Stimulated activated CD8-positive, alpha-beta memory T cell treated with anti-CD3 and anti-CD28 coated beads, Interleukin-4, amount 100 ng/mL, for 4 hours (primary cell): ENCODE measurements at places on chromosomes 6 and 20.

DNA sequence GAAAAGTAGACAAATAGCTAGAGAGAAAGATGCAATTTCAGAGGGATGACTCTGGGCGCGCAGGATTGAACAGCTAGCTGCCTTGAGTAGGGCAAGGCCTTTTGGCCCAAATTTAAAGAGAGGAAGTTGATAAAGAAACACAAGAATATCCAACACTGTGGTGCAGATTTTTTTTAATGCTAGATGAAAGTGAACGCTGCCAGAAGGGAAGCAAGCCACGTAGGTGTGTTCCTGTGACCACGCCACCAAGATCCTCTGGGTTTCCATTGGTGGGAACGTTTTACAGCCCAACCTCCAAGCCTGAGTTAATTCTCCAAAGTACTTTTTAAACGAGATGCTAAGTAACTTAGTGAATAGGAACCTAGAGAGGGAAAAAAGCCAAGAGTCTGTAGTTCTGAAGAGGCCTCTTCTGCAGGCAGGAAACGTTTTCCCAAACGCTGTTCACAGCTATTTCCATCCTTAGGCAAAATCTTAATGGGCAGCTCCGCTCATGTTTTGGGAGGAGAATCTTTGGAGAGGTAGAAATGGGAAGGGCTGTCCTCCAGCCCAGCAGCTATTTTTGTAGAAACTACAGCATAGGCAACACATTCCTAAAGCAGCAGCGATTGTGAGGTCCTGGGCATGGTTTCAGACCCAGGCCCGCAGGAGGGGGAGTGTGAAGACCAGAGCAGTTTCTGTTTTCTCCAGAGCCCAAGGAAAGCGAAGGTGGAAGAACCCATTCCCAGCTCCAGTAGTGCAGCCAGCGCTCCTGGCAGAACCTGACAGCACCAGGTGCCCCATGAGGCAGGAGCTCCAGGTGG, 8.2 kb downstream of the LY86 start:
- no peak for DNase-seq

DNA sequence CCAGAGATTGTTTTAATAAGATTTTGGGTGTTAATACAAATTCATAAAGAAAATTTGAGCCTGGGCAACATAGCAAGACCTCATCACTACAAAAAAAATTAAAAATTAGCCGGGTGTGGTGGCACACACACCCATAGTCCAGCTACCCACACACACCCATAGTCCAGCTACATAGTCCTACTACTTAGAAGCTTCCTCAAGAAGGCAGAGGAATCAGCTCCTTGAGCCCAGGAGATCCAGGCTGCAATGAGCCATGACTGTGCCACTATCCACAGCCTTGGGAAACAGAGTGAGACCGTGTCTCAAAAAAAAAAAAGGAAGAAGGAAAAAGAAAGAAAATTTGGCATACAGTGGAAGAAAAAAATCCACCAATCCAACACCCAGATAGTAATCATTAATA, 16.8 kb downstream of the SEC63 start:
- DNase-seq: no peak

DNA sequence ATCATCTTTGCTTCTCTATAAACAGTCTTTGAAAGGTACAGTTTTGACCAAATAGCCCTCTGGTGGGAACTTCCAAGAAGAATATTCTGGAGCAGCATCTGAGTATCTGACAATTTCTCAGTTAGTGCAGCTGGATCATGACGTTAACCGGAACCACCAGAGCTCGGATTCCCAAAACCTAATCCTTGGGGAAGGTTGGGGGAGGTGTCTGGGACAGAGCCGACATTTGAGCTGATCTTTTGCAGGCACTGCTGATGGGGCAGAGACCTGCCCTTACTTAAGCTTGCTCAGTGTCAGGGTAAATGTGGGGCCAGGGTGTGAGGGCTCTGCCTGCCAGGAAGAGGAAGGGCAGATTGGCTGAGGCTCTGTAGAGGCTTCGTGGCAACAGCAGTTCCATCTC, 416.6 kb downstream of the DHX35 start:
- DNase-seq: no peak

DNA sequence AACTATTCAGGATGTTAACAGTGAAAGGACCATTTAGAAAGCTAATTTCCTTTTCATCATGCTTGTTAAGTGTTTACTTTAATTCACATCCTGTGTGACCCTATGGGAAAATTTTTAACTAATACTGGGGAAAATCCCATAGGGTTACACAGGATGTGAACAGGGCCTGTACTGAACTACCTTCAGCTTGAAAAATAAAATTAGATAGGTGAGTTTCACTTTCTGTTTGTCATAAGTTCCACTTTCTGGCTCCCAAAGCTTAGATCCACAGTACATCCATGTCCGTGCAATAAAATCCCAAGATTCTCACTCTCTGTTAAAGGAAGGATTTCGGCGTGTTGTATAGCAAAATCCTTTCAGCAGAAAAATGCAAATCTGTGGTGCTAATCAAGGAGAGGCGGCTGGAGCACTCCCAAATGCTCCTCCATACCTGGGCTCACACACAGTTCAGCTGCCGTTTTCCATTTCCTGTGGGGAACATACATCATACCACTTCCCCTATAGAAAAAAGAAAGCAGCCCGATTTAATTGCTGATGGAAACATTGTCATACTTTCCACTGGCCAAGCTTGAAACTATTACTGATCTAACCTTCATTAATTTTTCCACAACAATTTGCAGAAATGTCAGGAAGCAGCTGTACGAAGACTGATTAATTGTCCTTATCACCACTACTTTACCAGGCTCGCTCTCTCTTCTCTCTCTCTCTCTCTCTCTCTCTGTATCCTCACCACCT, 125.2 kb downstream of the HIVEP2 start:
- DNase-seq: no peak

GRCh38 chr6:498795-499231, 107.3 kb downstream of the IRF4 start:
- no peak for DNase-seq

- no peak for DNase-seq
These were observed 27.4 kb downstream of the HEBP2 start for GRCh38 chr6:138431256-138432062.

- DNase-seq: no peak
These were observed 93.7 kb upstream of the PROKR2 start for GRCh38 chr20:5410470-5410869.

GRCh38 chr20:47857569-47858464, 72.5 kb upstream of the SULF2 start:
- DNase-seq: no peak

GRCh38 chr6:20870021-20870420, 335.8 kb downstream of the CDKAL1 start:
- no peak for DNase-seq
